ENCODE measurements at places on chromosomes 2 and 18.

DNA sequence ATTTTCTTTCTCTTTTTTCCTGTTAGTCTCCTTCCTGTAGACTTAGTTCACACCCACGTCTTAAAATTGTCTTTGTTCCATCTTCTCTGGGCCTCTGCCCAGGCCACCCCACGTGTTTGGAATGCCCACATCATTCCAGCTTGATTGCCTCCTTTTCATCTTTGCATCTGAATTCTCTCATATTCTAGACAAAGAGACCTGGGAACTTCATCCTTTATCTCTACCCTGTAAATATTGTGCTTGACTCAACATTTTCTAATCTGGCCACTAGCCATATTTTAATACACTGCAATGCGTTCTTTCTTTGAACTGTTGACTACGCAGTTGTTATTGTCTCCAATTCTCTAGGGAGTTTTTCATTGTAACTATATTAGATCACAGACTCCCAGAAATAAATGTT is 187.5 kb upstream of the NRXN1 start:
- DNase-seq, result no peak

GRCh38 chr18:69715191-69715795 is 232.4 kb downstream of the CD226 start:
- no peak for DNase-seq

GRCh38 chr2:233031556-233032500 is 644 bp upstream of the NEU2 start:
- DNase-seq, result no peak

- no peak for DNase-seq
These were observed 67.0 kb upstream of the TNFRSF11A start for GRCh38 chr18:62258093-62258492.

DNA sequence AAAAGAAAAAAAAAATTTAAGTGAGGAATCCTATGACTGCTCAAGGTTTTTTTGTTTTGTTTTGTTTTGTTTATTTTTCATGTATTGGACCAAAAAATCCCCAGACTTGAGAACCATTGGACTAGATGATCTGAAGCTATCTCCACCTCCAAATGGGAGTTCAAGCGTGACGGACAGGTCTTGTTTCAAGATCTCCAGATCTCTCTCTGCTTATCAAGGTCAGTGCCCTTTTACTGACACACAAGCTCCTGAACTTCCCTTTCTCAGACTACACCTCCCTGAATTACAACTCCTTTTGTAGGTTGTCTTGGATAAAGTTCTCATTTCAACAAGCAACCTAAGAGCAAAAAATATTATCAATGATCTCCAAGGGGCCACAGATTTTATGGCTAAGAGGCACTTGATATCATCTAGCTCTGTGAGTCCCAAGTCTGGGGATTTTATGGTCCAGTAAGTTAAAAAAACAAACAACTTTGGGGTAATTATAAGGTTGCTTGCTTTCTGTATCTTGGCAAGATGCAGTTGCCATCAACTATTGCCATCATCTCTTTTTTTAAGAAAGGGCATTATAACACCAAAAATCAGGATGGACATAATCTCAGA is 396.0 kb upstream of the ATP5MC3 start:
- DNase-seq, result no peak

- DNase-seq, result no peak
These were observed 165.9 kb downstream of the ZFP36L2 start for GRCh38 chr2:43060390-43061016.

- no peak for DNase-seq
These were observed 534.2 kb downstream of the SPAG16 start for GRCh38 chr2:213818436-213818835.

- no peak for DNase-seq
These were observed 209.4 kb upstream of the SP5 start for GRCh38 chr2:170505631-170506275.

- no peak for DNase-seq
These were observed 179.2 kb upstream of the ALKAL2 start for GRCh38 chr2:467101-467500.
